Stimulated activated CD8-positive, alpha-beta memory T cell treated with anti-CD3 and anti-CD28 coated beads, Interleukin-15, amount 100 ng/mL, for 24 hours (primary cell): ENCODE measurements at places on chromosomes 12 and 14.
A peak's percentile ranks its signal among the peaks of the same experiment; 100 is the strongest.

DNA sequence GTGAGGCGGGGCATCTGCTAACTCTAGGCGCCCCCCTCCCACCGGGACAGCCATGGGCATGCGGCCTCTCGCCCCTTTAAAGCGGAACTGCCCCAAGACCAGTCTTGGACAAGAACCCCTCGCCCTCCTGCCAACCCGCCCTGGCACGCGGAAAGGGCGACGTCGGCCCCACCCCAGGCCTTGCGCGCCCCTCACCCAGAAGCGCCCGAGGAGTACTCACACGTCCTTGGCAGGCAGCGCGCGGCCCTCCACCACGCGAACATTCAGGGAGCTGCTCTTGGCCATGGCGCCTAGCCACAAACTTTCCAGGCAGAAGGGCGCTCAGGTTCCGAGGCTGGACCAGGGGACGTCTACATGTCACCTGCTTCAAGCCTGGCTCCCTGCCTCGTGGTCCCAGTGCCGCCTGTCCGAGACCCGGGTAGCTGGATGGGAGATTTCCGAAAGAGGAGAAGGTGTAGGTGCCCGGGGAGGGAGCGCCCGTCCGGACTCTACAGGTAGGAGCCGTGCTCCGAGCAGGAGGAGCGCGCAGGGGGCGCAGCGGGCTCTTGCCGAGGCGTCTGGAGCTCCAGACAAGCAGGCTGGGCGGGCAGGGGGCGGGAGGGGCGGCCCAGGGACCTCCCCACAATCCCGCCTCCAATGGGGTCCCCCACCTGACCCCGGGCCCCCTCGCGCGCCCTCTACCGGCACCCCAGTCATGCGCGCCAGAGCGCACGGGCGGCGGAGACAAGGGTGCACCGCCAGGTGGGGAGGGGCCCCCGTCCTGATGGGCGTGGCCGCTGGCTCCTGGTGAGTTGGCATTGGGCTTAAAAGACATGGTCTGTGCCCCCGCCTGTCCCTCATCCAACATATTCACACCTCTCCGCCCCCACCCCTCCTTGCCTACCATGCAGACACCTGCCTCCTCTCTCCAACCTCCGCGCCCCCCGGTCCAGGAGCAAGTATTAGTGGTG is at the start of gene RASAL1:
TSS of gene RASAL1 (minus strand) at position 584 of the 950 bp plus-strand sequence. CDS start at position 285, 299 bp downstream.
- peak; percentile 51 for DNase-seq

DNA sequence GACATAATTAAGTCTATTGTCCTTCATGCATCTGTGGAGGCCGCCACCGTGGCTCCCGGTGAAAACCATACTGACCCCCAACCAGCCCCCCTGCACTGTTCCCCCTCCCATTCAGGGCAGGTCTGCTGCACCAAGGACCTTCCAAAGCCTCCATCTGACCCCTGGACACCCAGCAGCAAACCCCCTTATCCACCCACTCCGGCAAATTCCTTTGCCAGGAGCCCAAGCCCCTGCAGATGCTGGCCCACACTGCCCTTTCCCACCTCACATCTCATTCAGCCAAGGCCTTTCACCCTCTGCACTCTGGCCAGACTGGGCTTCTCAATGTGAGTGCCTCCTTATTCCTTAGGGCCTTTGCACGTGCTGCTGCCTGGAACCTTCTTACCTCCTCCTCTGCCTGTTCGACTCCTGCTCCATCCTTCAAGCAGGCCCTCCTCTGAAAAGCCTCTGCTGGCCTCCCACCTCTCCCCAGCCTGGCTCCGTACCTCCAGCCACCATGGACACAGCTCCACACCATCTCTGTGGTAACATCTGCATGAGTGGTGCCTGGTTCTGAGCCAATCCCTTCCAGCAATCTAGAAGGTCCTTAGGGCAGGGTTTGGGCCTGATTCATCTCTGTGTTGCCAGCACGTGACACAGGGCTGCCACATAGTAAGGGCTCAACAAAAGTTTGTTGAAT is 230.7 kb downstream of the BCL11B start:
- no peak for DNase-seq

- DNase-seq, result no peak
Observed at GRCh38 chr12:8465301-8465996, 9.7 kb downstream of the CLEC6A start.

- no peak for DNase-seq
Observed at GRCh38 chr12:65898241-65898640, 74.0 kb downstream of the HMGA2 start.

GRCh38 chr12:16072678-16073077 is 161.5 kb downstream of the DERA start:
- no peak for DNase-seq

- no peak for DNase-seq
Observed at GRCh38 chr12:2358986-2359658, 306.3 kb downstream of the CACNA1C start.

GRCh38 chr14:44945264-44945663 is 16.5 kb downstream of the KLHL28 start:
- no peak for DNase-seq

DNA sequence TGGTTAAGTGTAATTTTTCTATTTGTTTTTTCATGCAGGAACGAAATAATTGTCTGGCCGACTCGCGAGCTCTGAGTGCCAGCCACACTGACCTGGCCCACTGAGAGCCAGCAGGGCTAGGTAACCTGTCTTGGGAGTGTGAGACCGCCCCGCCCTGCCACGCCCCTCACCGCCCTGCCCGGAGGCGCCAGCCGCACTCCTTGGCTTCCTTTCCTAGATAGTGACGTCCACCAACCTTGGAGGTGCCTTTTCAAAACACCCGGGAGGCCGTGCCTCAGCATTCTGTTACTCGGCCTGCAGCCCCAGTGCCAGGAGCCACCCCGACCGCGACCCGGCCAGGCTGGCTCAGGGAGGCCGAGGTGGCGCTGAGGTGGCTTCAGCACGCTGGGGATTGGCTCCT is 21.7 kb downstream of the XRCC3 start:
- DNase-seq, result no peak

DNA sequence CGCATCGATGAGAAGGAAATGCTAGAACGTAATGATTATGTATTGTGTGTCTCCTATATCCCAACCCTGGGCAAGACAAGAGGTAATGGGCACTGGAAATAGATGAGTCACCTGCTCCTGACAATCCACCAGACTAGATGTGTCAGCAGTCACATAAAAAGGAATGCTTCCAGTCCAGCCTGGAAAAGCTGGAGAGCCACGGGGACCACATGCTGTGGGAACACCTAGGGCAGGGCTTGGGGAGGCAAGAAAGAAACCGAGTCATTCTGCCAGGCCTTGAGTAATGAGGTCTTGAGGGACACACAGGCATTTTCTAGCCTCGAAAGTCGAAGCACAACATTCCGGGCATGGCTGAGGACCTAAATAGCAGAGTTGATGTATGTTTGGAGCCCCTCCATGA is 716.7 kb upstream of the TMEM132C start:
- DNase-seq, result no peak

DNA sequence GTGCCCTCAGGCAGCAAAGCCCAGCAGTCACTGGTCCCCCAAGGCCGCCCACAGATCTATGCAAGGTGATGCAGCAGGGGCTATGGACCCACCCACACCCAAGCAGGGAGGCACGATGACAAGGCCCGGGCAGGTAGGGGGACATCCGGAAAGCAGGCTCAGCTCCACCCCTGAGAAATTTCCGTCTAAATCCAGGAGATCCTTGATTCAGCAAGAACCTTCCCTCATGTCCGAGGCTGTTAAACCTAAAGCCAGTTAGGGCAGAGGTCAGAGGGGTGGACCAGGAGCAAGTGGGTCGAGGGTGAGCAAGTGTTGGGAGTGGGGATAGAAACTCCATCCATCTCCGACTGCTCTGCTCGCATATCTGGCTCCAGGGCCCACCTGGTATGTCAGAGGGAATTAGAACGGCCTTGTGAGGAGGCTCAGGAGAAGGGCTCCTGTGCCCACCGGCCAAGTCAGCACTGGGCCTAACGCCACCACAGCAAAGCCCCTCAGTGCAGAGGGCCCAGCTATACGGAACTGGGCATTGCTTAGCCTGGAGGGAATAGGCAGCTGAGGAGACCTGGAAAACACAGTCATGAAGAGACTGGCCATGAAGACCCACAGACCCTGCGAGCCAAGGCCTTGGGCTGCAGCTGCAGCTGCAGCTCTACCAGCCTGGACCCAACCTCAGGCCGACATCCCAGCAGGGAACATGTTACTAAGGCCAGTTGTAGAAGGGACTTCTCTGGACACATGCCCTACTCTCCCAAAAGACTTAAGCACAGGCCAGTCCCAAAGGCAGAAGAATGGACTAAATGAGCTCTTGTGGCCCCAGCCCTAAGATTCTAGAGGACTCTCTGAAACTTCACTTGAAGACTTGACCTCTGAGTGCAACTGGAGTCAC is 34.3 kb downstream of the DAD1 start:
- no peak for DNase-seq

DNA sequence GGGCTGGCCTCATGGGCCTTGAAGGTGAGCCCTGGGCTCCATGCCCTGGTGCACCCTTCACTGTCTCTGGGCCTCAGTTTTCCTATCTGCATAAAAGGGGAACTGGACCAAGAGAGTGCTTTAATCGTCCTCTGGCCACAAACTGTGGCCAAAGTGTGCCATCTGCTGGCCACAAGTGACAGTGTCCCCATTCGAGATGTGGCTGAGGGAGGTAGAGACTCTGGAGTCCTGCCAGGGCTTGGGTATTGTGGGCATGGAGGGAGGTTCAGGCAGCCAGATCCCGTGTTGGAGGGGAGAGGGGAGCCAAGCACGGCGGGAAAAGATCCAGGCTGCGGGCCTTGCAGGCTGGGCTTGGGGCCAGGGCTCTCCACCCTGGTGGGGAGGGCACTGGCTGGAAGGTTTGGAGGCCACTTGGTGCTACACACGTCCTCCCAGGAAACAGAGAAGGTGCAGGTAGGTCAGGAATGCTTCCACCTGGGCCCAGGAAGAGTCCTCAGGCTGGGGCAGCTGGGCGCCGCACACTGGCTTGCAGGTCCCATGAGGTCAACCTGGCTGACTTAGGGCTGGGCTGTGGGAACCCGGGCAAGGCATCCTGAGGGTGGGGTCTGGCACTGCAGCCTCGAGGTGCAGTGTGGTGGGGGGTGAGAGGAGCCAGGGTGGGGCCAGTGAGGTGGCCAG is 7.3 kb upstream of the KIF26A start:
- no peak for DNase-seq

DNA sequence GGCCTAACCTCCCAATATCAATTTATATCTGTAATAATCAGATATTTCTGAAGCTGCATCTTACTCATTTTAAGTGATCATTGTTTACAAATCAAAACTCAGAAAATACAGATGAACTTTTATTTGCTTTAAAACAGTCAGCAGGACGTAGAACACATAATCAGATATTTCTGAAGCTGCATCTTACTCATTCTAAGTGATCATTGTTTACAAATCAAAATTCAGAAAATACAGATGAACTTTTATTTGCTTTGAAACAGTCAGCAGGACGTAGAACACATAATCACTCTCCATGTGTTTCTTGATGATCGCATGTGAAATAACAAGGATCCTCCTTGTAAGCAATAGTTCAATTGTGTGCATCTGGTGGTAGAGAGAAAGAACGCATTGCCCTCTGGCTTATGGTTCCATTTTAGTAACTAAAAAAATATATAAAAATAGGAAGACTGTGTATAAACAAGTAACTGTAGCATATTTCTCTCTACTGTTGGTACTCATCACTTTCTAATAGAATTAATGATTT is 15.0 kb upstream of the TMTC2 start:
- no peak for DNase-seq

- DNase-seq, result no peak
Observed at GRCh38 chr12:42892702-42893551, 303.4 kb upstream of the PRICKLE1 start.

GRCh38 chr14:72253503-72253902 is 321.3 kb downstream of the RGS6 start:
- no peak for DNase-seq

GRCh38 chr14:61438497-61438859 is 117.1 kb downstream of the PRKCH start:
- no peak for DNase-seq

DNA sequence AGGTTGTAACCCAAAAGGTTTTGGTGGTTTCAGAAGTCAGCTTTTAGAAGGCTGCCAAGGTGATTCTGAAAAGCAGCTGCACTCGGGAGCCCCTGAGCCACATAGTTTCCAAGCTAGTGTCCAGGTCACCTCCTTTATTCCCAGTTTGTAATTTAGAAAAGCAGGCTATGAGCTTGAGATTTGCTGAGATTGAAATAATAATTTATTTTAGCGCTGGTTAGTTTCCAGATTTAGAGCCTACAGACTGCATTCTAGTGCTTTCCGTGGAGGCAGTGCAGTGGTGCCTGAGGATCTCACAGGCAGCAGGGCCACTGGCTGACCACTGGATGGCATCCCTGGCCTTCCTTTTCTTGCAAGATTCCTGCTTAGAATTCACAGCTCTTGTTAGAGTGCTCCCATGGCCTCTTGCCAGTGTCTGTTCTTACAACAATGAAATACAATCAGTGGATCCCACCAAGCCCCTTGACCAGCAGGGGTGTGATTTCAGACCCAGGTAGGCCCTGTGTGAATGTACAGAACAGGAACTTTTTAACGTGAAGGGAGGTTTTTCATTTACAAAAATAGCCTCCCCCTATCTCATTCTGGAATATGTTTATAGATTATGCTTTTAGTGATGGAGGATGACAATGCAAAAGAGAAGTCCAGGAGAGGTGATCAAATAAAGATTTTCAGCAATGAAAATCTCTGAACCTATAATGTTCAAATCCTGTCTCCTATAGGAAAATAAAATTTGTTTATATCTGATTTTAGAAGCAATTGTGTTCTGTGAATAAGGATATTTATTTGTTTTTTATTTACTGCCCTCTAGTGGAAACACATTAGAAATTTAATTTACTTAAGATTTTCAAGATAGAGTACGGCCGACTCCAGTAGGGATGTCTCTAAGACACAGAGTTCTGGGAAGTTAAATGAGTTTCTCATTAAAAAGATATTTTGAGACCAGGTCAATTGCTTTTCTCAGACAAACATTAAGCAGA is 362.1 kb upstream of the STXBP6 start:
- no peak for DNase-seq

GRCh38 chr14:57883061-57883460 is 17.2 kb upstream of the SLC35F4 start:
- no peak for DNase-seq

- no peak for DNase-seq
Observed at GRCh38 chr14:105056303-105056831, 8.9 kb downstream of the GPR132 start.

GRCh38 chr14:75059642-75060041 is 4.2 kb downstream of the ACYP1 start:
- DNase-seq, result no peak

- no peak for DNase-seq
Observed at GRCh38 chr14:90864741-90865140, 48.5 kb upstream of the TTC7B start.

DNA sequence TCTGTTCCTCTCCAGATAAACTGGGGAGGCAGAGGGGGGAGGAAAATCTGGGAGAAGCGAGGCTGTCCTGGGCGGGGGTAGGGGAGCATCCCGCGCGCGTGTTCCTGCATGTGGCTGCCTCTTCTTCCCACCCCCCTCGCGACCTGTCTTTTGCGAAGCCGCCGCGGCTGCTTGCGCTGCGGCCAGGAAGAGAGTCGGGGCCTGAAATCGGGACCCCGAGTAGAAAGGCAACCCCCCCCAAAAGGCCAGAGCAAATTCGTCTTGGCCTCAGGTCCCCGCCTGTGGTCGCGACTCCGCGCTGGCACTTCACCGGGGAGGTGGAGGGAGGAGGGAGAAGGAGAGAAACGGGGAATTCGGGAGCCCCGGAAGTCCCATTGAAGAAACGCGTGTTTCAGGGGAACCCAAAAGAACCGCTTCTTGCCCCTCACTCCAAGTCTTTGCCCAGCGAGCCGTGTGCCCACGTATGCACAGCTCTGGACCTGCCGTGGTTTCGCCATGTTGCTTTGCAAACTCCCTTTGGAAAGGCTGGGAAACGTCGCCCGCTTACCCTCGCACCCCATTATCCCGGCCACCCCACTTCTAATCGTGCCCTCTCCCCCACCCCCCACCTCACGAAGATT is 944 bp downstream of the CCND2 start:
- no peak for DNase-seq
